ENCODE measurements at places on chromosomes 3 and 15.

DNA sequence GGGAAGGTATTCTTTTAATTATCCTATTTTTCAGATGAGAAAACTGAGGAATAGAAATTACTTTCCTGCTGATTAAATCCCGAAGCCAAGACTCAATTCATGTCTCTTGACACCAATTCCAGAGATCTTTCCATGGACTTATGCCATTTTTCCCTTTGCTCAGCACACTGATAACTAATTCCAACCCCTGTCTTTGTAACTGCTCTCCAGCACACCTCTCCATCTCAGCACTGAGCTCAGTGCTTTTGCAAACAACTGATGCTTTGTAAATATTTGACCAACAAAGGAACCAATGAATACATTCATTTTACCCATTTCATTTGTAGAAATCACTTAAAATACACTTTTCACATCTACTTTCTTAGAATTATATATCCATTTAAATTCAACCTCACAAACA, 249.1 kb downstream of the IL5RA start:
- DNase-seq = no peak

DNA sequence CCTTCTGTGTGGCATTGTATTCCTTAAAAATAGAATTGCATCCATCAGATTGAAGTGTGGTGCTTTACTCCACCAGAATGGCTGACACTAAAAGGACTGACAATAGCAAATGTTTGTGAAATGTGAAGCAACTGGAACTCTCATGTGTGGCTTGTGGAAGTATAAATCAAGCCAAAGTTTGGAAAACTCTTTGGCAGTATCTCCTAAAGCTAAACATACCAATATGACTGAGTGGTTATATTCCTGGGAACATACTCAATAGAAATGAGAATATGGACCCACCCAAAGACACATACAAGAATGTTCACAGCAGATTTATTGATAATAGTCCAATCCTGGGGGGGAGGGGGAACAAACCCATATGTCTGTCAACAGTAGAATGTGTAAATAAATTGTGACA, 87.1 kb downstream of the RARB start:
- no peak for DNase-seq

DNA sequence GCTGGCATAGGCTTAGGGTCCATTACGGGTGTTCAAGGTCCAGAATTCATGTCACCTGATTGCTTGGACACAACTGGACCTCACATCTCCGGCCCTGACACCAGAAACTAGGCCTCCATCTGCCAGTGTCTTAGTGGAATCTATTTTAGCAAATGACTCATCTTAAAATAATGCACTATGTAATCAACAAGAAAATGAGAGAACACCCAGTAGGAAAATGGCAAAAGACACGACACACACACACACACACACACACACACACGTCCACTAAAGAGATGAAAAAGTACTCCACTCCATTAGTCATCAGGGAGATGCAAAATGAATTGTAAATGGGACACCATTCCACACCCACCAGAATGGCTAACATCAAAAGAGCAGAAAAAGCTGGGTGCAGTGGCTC, 11.2 kb downstream of the APBA2 start:
- DNase-seq = no peak

DNA sequence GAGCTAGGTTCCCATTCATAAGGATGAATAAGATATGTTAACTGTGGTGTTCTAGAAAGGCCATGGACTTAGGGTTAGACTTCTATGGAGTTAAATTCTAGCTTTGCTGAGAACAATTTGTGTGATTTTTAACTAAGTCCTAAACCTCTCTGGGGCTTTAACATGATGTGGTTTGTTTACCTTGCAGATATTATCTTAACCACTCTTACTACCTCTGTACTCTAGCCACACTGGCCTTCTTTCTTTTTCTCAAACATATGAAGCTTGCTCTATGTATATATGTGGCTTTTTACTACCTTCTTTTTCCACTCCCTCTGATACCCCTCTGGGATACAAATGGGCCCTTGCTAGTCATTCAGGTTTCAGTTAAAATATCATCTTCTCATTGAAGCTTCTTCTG, 108.4 kb downstream of the ZNF609 start:
- DNase-seq = no peak

DNA sequence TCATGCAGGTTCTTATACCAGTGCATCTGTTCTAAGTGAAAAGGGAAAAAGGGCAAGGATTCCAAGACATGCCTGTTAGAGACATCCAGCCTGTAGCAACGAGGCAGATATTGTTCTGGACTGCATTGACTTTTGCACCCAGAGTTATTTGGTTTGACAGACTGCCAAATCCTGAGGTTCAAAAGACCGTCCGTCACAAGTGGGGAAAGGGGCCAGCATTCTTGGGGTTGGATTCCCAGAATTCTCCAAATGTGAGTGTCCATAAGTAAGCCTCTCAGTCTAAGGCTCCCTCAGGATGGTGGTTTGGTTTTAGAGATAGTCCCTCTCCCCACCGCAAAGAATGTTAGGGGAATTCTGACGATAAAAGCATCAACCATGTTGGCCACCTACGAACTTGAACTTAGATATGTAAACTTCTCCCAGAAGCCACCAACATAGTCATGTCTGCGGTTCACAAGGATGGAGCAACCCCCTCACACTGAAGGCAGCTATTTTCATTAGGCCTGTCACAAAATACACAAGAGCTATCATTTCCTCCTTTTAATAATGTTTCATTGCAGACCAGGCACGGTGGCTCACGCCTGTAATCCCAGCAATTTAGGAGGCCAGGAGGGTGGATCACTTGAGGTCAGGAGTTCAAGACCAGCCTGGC, 13.6 kb upstream of the LACTB start:
- no peak for DNase-seq

DNA sequence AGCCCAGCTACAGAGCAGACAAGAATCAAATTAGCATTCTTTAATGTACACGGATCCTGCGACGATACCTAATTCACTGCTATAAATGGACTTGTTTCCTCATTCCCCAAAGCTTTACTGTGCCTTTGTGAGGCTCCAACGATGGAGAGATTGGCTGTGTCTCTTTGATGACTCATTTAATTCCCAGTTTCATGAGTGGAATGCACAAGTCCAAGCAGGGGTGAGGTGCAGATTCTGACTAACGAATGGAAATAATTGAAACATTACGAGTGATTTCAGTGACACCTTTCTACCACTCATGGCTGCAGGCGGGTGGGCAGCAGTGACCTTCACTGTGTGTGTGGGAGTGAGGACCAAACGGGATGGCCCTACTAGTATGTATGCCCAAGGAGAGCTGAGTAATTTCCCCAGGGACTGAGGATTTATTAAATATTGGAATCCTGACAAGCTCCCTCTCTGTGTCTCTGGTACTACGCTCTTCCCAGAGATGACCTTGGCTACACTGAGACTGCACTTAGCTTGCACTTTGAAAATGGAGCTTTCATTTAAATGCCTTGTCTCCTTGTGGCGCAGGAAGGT, 156.7 kb downstream of the CACNA2D3 start:
- no peak for DNase-seq

GRCh38 chr15:67108122-67108961, 42.9 kb downstream of the SMAD3 start:
- no peak for DNase-seq

DNA sequence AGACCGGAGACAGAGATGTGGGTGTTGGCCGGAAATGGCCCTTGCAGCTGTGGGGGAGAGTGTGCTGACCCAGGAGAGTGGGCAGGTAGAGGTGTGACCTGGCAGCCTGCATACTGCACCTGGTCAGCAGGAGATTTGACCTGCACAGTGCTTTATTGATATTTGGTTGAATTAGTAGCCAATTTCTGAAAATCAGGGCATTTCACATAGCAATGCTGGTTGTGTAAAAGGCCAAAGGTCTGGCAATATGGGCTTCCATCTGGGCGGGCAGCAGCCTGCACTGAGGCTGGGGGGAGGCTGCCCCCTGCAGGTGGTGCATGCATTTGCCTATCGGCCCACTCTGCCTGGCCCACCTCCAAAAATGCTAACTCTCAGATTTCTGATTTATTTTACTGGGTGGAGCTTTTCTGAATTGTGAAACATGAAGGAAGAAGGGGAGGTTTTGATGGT, 9.4 kb upstream of the MGLL start:
- DNase-seq = peak; percentile 25

DNA sequence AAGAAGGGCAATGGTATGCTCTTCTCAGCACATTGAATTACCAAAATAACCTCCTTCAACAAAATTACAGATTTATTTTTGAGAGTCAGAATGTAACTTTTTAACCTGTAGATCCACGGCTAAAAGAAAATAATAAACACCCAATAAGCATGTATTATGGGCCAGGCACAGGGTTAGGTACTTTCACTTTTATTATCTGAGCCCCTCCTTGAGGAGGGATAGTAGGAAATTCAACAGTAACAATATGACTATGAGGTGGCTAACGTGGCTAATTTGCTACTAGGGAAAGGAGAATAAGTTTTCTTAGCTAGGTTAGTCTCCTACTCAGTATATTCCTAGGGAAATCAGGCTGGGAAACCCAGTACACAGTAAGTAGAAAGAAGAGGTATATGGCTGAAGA, 306.9 kb downstream of the GAP43 start:
- no peak for DNase-seq

- no peak for DNase-seq
Measured at GRCh38 chr3:33750211-33750548, 32.1 kb upstream of the CLASP2 start.

DNA sequence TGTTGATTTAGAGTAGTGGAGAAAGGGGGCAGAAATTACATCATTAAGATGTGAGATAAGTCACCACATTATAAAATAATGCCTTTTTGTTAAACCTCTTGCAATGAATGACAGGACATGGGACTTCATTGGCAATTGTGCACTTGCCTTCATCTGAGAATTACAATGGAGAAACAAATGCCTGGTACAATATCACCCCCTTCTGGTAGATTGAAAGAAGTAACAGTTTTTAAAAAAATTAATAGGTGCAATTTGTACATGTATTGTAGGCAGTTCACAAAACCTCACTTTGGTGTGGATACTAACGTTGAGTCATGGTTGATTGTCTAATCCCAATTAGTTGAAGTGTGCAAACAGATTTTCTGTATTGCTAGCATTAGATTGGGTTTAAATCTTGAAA, 4.6 kb upstream of the P2RY14 start:
- peak; percentile 36 for DNase-seq

- no peak for DNase-seq
Measured at GRCh38 chr3:190517687-190518086, 3.8 kb downstream of the IL1RAP start.

GRCh38 chr15:25933456-25934158, 70.5 kb upstream of the ATP10A start:
- peak; percentile 78 for DNase-seq

GRCh38 chr15:52148403-52148802, 35.8 kb upstream of the BCL2L10 start:
- no peak for DNase-seq

GRCh38 chr15:89378296-89379151, 43.9 kb upstream of the POLG start:
- no peak for DNase-seq

All from activated CD4-positive, alpha-beta T cell treated with anti-CD3 and anti-CD28 coated beads, Interleukin-2, amount 10 ng/mL, durations not matched to agents 7 days and 5 days (primary cell).